SK-MEL-5 (cell line): ENCODE measurements at places on chromosomes 11 and 22. TPM values are rescaled to one million over a fixed set of nuclear protein-coding genes. Genes with fewer than 3 reads are reported as not detected.

The C11orf16 gene
- not detected in 2 replicates for total RNA-seq

The MB gene
- not detected in 2 replicates for total RNA-seq

The CFAP300 gene
- total RNA-seq: not detected in 2 replicates

The HORMAD2 gene
- total RNA-seq: not detected in 2 replicates

The ARHGAP32 gene
- 8.6 and 9.6 TPM in 2 replicates for total RNA-seq

The SLC6A5 gene
- not detected in 2 replicates for total RNA-seq

The TEX12 gene
- 0.43 and 0.48 TPM in 2 replicates for total RNA-seq

The OR4X1 gene
- total RNA-seq: not detected in 2 replicates

The ABCG4 gene
- total RNA-seq: 0.05 TPM in 1 of 2 replicates, not detected in the other

The ZP1 gene
- total RNA-seq: not detected in 2 replicates

The CHRNA10 gene
- total RNA-seq: 0.05 and 0.16 TPM in 2 replicates

The TBX1 gene
- total RNA-seq: 0.08 TPM in 1 of 2 replicates, not detected in the other

The NUDT8 gene
- 4.5 and 7.8 TPM in 2 replicates for total RNA-seq

The CFAP68 gene
- total RNA-seq: 39.3 and 40.6 TPM in 2 replicates

The OR5D18 gene
- total RNA-seq: not detected in 2 replicates

The ACTN3 gene
- total RNA-seq: not detected in 2 replicates

The INCENP gene
- 54.5 and 61.8 TPM in 2 replicates for total RNA-seq

The FGF4 gene
- not detected in 2 replicates for total RNA-seq

The SLC22A12 gene
- not detected in 2 replicates for total RNA-seq

The ST14 gene
- not detected in 2 replicates for total RNA-seq

The NXPE2 gene
- not detected in 2 replicates for total RNA-seq

The PRR14L gene
- total RNA-seq: 16.1 and 21.0 TPM in 2 replicates

The OR51B2 gene
- 0.53 and 0.83 TPM in 2 replicates for total RNA-seq

The MPPED1 gene
- total RNA-seq: 0.03 and 0.08 TPM in 2 replicates

The SCN3B gene
- total RNA-seq: 0.08 and 0.11 TPM in 2 replicates

The OR5B21 gene
- not detected in 2 replicates for total RNA-seq

The SLC16A8 gene
- total RNA-seq: not detected in 2 replicates

The SLC25A45 gene
- total RNA-seq: 3.4 and 4.6 TPM in 2 replicates

The RIBC2 gene
- total RNA-seq: 2.0 and 3.9 TPM in 2 replicates

The PDE2A gene
- total RNA-seq: 0.26 and 0.64 TPM in 2 replicates
